ENCODE measurements at places on chromosomes 3 and 15.

- no peak for DNase-seq
These were observed 336.5 kb upstream of the TGFBR2 start for GRCh38 chr3:30269751-30270445.

GRCh38 chr15:73981761-73982221 lies 10.3 kb downstream of the STOML1 start:
- DNase-seq, result no peak

DNA sequence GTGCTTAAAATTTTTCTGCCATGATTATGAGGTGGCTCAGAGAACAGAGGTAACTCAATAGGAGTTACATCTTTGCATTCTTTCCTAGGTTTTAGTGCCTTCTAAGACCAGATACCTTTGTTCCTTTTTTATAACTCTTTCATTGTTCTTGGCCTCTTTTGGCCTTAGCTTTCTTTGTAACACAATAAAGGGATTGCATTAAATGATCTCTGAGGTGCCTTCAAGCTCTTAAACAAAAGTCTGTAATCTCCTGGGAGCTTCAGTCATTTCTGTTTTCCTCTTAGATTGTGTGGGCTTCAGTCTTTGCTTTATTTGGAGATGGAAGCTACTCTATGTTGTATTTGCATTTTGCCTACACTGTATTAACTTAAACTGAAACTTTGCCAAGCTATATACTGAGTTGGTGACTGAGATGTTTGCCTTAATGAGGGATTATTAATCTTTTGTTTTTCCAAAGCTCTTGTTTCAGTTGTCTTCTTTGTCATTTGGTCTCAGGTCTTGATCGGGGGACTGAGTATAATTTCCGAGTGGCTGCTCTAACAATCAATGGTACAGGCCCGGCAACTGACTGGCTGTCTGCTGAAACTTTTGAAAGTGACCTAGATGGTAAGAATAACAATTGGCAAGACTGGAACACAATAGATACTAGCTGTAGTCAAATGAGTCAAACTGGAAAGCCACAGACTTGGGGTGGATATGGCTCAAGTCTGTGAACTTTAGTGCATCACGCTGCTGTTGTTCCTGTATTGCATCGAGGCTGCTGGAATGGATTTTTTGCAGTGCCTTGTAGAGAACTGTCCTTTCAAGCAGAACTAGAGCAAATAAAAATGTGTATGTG lies 110.3 kb downstream of the HCN4 start:
- no peak for DNase-seq

GRCh38 chr3:61352306-61352705 lies 101.1 kb upstream of the FHIT start:
- DNase-seq, result no peak

DNA sequence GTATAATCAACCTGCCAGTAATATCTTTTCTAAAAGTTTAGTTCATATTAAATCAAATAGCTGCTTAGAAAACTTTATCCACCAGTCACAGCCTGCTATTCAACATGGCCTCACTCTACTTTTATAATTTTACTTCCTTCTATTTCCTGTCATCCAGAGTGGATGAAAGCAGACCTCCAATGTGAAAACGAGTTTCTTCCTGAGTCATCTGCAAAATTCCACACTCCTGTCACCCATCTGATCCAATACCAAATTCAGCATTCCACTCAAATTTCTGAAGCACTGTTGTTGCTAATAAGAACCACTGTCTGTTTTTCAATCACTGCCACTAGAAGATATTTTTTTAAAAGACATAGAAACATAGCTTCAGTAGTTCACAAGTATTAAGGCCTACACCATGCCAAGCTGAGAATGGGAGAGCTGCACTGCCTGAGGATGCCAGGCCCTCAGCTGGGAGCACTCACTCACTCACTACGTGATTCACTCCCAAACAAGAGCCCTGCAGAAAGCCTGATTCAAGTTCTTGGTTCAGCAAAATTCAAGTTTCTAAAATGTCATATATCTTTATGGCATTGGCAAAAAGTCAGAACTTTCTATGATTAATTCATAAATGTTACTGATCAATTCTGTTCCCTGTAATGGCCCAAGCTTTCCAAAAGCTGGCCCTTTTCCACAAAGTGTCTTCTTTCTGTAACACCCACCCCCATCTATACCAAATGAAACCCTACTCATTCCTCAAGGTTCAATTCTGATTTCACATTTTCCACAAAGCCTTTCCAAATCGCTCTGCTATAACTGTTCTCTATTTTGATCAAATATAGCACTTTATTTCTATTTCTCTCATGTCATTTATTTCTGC lies 82.9 kb downstream of the FSIP1 start:
- no peak for DNase-seq

GRCh38 chr15:25899870-25900269 lies 36.7 kb upstream of the ATP10A start:
- DNase-seq, result no peak

DNA sequence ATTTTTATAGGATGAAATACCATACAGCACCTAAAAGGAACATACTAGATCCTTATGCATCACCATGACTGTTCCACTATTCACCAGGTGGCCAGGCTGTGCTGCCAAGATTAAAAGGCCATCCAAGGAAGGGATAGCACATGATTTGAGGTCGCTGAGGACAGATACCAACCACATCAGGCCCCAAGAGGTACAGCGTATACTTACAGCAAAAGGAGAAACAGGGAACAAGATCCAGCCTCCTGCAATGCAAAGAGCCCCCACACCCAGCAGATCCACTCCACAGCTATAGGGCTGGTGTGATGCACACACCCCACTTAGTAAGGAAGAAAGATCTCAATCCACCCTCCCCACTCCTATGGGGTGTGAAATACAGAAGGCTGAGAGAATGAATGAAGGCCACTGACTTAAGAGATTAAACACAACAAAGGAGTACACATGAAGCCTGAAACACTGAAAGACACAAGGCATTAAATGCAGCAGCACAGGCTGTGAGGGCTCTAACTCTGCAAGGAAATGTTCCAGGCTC lies 32.0 kb upstream of the ZNF445 start:
- no peak for DNase-seq

GRCh38 chr15:62773369-62774165 lies 269.0 kb upstream of the TPM1 start:
- DNase-seq, result no peak

DNA sequence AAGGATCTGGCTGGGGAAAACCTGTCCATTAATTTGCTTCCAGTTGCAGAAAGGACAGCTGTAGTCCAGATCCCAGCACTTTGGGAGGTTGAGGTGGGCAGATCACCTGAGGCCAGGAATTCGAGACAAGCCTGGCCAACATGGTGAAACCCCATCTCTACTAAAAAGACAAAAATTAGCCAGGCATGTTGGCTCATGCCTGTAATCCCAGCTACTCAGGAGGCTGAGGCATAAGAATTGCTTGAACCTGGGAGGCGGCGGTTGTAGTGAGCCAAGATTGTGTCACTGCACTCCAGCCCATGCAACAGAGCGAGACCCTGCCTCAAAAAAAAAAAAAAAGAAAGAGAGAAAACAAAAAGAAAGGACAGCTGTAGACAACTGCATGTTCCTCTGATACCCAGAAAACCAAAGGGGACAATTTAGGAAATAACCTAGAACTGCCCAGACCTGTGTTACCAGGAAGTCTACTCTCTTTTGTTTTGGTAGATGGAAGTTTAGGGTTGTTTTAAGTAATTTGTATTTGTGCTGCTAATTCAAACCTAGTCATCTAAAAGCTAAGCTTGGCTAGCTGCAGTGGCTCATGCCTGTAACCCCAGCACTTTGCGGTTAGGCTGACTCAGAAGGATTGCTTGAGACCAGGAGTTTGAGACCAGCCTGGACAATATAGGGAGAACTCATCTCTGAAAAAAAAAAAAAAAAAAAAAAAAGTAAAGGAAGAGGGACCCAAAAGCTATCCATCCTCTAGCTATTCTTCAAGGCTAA lies 22.7 kb downstream of the EXD1 start:
- DNase-seq, result no peak

DNA sequence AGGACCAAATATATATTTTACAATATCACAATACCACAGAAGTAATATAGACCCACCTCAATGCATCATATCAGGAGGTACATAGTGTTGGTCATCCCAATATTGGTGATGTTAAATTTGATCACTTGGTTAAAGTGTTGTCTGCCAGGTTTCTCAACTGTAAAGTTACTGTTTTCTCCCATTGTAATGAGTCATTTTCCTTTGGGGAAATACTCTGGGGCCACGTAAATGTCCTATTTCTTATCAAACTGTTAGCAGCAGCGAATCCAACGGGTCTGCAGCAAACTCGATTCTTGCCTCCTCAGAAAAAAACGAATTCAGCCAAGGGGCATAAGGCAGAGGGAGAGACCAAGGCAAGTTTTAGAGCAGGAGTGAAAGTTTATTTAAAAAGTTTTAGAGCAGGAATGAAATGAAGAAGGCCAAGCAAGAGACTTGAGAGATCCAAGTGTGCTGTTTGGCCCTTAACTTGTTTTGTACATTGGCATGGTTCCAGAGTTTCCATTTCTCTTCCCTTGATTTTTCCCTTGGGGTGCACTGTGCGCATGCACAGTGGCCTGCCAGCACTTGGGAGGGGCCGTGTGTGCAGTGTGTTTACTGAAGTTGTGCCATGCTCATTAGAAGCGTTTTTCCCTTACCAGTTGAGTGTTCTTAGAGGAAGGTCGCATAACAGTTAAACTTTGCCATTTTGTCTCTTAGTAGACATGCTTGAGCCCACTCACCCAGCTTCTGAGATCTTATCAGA lies 512.5 kb downstream of the AGBL1 start:
- no peak for DNase-seq

DNA sequence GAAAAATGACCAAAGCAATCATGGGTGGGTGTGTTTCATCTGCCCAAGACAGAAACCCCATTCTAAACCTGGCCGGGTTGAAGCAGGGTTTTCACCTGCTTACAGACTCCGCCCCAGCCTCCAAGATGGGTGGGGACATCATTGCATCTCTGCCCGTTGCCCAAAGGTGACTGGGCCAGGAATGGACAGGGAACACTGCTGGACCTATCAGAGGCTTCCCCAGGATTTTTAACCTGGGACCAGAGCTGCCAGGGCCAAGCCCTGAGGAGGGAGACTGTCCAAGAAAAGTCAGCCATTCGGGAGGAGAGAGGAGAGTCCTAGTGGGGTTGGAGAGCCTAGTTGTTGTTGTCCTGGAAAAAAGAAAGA lies 109.7 kb upstream of the ALDH1A3 start:
- no peak for DNase-seq

GRCh38 chr3:153350420-153350819 lies 188.4 kb downstream of the RAP2B start:
- DNase-seq, result no peak

- no peak for DNase-seq
These were observed 22.7 kb downstream of the EBLN2 start for GRCh38 chr3:73084170-73084569.

GRCh38 chr3:13463618-13464400 lies 16.3 kb upstream of the HDAC11 start:
- DNase-seq, result no peak

GRCh38 chr3:169865176-169865767 lies 4.5 kb downstream of the LRRC31 start:
- no peak for DNase-seq

DNA sequence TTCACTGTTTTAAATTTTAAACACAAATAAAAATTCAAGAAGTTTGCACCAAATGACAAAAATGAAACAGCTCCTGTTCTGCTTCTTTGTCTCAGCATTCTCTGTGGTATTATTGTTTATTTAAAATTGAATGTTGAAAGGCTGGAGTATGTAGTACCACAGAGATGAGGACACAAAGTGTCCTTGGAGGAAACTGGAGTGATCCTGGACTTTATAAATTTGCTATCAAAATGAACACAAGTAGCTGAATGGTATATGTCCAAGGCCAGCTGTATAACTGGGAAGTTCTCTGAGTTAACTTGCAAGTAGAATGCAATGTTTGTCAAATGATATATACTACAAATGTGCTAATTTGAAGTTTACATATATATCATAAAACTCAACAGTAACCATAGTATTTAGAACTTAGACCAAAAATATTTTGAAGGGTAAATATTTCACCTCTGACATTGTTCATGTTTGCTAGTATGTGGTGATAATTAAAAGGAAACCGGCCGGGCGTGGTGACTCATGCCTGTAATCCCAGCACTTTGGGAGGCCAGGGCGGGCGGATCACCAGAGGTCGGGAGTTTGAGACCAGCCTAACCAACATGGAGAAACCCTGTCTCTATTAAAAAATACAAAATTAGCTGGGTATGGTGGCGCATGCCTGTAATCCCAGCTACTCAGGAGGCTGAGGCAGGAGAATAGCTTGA lies 12.3 kb downstream of the BTLA start:
- DNase-seq, result no peak

GRCh38 chr3:16467393-16467792 lies 46.1 kb downstream of the RFTN1 start:
- DNase-seq, result no peak

DNA sequence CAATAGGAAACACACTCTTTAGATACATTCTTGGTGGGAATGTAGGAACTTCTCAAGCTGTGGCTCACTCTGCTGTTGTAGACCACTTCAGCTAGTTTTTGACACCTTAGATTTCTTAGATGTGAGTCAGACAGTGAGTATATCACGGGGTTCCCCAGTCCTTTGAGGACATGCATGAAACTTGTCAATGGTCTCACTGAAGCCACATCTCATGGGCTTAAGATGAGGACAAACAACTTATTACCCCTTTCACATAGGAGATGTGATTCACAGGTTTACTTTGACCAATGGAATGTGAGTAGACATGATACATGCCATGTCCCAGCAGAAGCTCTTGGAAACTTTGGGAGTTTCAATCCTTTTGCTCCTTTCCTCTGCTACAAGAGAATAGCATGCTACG lies 325.5 kb downstream of the CHST2 start:
- DNase-seq, result no peak

DNA sequence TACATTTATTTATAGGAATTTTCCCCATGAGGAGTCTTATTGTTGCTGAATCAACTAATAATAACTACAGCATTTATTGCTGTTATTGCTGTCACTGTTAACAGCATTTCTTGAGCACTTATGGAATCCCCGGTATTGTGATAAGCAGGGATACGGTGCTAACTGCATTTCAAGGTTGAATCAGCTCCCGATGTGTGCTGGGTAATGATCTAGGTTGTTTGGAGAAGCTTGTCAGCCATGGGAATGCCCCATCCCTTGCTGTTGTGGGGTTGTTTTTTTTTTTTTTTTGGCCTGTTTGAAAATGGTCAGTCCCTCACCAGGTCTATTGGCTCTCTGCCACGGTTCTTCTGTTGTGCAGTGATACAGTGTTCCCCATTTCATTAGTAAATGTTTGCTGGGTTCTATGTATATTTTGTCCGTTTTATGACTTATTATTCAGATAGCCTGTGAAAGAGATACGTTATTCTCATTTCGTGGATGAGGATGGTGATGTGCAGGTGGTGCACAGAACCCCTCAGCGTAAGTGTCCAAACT lies 48.5 kb downstream of the MED12L start:
- DNase-seq, result no peak

- no peak for DNase-seq
These were observed 15.0 kb upstream of the MINDY4B start for GRCh38 chr3:150920236-150920635.
